IMR-90 (cell line): ENCODE measurements at places on chromosomes 11 and 22. TPM values are rescaled to one million over a fixed set of nuclear protein-coding genes. Genes with fewer than 3 reads are reported as not detected.

- DNase-seq = no peak
These were observed 183.4 kb downstream of the BUD13 start for GRCh38 chr11:116589402-116589801.

DNA sequence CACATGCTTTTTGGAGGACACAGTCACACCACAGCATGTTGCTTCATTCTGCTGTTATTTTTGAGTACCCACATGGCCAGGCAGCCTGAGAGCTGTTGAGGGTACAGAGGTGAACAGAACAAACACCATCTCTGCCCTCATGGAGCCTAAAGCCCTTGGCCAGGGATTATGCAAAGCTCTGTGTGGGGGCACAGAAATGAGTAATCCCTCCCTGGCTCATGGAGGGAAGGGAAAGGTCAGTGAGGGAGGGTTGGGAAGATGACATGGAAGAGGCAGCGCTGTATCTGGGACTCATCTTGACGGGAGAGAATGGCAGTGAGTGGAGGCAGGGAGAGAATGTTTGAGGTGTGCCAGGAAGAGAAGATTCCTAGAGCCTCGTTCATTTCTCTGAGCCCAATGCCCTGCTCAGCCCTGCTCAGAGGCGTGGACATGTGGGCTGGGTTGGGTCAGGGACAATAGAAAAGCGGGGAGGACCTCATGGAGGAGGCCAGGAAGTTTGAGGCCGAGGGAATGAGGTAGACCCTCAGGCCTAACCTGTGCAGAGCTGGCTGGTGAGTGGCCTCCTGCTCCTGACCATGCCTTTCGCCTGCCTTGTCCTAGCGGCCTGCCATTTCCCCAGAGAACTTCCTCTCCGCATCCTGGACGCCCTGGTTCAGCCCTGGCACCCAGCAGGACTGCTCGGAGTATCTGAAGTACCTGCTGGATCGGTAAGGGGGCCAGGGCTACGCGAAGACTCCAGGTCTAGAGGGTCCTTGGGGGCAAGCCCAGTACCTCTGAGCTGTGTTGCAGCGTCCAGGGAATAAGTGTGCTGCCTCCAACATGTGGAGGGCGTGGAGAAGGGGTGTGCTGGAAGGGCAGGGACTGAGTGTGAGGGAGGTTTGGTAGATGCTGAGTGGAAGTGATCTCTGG lies 19.8 kb downstream of the USP35 start:
- peak; percentile 41 for DNase-seq

Gene UCP3
- under 0.01 TPM in 2 replicates for total RNA-seq

DNA sequence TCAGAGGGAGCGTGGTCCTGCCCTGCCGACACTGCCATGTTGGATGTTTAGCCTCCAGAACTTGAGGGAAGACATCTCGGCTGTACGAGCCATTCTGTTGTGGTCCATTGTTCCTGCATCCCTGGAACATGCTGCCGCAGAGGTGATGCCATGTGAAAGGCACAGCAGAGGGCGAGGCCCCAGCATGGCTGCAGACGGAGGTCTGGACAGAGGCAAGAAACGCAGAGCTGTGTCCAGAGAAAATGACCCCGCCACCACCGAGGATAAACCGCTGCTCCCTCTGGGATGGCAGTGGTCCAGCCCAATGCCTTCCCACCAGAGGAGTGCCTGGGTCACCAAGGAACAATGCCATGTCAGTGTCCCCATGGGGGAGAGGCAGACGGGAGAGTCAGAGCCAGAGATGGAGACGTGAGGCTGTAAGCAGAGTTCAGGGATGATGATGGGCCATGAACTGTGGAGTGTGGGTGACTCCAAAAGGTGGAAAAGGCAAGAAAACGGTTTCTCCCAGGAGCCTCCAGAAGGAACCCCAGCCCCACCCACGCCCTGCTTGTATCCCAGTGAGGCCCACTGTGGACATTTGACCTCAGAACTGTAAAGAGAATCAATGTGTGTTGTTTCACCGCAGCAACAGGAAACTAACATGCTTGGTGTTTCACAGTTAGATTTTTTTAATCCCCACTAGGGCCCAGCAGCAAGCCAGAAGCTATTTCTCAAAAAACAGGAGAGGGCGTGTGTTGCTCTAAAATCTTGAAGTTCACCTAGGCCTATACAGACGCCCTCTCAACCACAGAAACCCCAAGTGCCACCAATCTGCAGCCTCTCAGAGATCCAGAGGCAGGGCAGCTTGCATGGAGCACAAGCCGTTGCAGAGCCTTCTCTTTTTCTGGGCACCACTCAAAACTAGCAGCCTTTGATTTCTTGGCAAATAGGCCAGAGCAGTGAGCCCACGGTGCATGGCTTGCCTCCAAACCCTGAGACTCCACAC lies 1422.9 kb downstream of the TBC1D22A start:
- no peak for DNase-seq

- no peak for DNase-seq
These were observed 27.0 kb upstream of the SCGB1A1 start for GRCh38 chr11:62391642-62392425.
